ENCODE measurements at places on chromosomes 16 and 17.

DNA sequence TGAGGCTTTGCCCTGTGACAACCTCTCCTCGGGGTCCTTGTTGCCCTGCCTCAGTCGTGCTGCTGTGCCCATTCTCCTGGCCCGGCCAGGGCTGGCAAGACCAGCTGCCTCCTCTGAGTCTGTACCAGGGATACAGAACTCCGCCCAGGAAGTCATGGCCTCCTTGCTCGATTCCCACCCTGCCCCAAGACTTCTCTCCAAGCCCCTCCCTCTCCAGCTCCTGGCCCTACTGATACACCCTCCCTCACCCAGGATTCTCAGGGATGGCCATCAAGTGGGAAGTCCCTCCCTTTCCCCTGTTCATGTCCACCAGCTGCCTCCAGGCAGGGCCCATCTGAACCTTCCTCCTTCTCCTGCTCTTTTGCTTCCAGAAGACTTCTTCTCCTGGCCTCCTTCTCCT, 11.2 kb upstream of the TMEM208 start:
- no peak for DNase-seq

DNA sequence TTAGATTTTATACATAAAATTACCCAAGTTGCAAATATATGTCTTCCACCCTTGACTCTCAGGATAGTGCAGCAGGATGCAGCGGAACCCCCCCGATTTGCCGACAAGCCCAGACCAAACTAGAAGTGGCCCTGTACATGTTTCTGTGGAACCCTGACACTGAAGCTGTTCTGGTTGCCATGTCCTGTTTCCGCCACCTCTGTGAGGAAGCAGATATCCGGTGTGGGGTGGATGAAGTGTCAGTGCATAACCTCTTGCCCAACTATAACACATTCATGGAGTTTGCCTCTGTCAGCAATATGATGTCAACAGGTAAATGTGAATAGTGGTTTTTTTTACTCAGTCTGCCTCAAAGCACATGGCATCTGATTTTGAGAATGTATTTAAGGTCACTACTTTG, 70.7 kb downstream of the OMG start:
- no peak for DNase-seq

DNA sequence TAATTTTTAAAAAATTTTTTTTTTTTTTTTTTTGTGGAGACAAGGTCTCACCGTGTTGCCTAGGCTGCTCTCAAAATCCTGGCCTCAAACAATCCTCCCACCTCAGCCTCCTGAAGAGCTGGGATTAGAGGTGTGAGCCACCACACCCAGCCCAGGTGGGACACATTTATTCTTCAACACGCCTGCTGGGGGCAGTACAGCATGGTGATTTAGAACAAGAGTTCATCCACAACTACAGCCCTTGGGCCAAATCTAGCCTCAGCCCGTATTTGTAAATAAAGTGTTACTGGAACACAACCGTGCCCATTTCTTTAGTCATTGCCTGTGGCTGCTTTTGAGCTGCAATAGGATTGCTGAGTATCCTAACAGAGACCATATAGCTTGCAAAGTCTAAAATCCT, 92.8 kb downstream of the KATNIP start:
- no peak for DNase-seq

DNA sequence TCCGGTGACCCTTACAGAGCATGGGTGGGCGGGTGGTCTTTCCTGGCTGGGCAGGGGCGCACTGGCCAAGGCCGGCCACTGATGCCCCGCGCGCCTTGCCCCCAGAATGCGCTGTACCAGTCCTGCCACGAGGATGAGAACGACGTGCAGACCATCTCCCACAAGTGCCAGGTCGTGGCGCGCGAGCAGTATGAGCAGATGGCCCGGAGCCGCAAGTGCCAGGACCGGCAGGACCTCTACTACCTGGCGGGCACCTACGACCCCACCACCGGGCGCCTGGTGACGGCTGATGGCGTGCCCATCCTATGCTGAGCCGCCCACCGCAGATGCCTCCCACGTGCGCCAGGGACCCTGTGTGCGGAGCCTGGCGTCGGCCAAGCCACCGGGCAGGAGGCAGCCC, 49.1 kb downstream of the ACTG1 start:
- DNase-seq: no peak

DNA sequence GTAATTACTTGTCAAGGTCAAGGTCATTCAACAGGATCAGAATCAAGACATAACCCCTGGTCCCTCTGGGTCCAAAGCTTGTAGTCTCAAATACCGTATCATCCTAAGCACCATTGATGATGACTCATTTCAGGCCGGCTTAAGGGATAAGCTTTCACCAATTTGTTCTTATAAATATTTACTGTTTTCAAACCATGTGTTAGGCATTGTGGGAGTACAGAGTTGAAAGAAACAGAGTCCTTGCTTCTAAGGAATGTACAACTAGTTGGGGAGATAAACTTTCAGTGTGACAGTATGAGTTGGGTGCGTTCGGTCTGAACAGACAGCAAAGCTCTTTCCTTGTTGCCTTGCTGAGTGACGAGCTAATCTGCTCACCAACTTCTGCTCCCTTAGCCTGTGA, 183.5 kb upstream of the MAF start:
- no peak for DNase-seq

DNA sequence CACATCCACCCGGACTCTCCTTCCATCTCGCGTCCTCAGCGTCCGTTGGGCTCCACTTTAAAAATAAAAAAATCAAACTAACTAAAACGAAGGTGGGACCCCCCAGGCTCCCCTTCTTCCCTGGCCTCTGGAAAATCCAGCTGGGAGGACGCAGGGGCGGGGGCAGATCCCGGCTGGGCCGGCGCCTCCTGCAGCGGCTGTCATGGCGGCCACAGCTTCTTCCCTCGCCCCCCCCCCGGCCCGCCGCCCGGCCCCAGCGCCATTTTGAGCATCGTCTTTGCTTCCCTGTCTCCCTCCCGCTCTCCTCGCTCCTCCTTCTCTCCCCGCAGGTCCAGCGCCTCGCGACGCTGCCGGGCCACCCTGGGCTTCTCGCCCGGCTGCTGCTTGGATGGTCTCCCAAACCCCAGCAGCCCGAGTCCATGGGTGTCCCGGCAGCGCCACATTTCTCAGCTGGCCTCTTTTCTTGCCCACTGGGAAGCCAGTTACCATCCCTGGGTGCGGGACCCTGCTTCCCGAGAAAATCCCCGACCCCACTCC, 3.3 kb downstream of the HOXB2 start:
- DNase-seq: peak; percentile 70

- DNase-seq: no peak
Measured at GRCh38 chr17:81556863-81557262, 4.7 kb upstream of the FAAP100 start.

DNA sequence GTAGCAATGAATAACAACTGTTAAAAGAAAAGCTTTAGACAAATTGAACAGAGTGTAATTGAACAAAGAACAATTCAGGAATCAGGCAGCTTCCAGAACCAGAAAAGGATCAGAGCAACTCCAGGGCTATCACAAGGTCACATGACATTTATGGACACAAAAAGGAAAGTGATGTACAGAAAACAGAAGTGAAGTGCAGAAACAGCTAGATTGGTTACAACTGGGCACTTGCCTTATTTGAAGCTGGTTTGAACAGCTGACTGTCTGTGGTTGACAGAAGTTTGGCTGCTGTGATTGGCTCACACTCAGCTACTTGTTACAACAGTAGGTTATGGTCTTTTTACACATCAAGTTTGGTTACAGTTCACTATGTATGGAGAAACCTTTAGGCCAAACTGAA, 14.8 kb downstream of the EFCAB5 start:
- DNase-seq: no peak

- DNase-seq: no peak
Measured at GRCh38 chr17:32551186-32551955, 64.6 kb downstream of the CDK5R1 start.

DNA sequence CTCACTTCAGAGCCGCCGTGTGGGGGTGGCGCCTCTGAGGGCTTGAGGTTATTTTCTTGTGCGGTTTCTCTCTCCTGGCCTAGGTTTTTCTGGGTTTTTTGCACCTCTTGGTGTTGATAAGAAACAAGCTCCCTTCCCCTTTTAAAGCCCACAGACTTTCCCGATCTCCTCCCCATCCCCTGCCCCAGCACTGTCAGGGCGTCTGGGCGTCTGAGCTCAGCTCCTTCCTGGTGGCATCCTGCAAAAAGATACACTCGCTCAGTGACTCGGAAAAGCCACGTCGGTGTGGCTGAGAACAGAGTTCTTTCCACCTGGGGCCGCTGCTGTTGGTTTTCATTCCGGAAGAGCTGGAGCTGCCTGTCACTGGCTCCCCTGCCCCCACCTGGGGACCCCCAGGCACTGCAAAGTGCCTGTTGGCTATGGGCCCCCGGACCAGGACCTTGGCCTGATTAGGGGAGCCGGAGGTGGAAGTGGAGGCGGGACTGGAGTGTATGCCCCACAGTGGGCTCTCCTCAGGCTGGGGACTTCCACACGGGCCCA, 14.5 kb downstream of the BAIAP2 start:
- DNase-seq: no peak

- DNase-seq: no peak
Measured at GRCh38 chr17:31490671-31491375, 99.3 kb downstream of the RAB11FIP4 start.

DNA sequence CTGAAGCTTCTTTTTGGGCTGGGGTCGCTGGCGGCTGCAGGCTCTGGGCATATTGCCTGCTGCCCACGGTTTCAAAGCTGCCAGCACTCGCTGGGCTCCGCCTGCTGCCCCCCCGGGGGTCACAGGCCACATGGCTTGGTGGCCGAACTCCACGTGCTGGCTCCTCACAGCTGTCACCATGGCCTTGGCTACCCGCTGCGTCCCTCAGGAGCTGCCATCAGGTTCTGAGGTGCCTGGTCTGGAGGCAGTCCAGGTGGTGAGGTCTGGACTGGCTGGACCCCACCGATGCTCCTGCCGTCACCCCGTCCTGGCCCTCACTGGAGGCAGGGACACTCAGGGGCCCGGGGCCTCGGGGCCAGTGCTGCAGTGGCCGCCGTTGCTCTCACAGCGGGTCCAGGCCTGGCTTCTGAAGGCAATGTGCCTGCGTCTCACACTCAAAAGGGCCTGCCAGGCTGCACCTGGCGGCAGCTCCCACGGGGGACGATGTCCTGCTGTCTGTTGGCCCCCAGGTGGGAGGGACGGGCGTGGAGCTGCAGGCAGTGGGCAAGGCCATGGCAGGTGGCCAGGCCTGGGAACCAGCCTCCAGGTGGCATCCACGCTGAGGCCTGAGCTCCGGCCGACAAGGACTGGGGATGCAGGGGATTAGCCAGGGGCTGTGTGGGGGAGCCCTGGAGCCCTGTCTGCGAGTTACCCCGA, 13.3 kb downstream of the CAPN15 start:
- DNase-seq: no peak

Measured in activated naive CD8-positive, alpha-beta T cell treated with anti-CD3 and anti-CD28 coated beads, Interleukin-2, amount 10 ng/mL, durations not matched to agents 7 days and 5 days (primary cell).